ENCODE measurements at places on chromosomes 11 and 22.
A peak's percentile ranks its signal among the peaks of the same experiment; 100 is the strongest.

GRCh38 chr11:134060316-134060715 is 8.6 kb upstream of the JAM3 start:
- no peak for DNase-seq

GRCh38 chr11:126194121-126194543 is 17.3 kb downstream of the RPUSD4 start:
- DNase-seq, result no peak

GRCh38 chr11:134125507-134125906 is 56.6 kb downstream of the JAM3 start:
- no peak for DNase-seq

DNA sequence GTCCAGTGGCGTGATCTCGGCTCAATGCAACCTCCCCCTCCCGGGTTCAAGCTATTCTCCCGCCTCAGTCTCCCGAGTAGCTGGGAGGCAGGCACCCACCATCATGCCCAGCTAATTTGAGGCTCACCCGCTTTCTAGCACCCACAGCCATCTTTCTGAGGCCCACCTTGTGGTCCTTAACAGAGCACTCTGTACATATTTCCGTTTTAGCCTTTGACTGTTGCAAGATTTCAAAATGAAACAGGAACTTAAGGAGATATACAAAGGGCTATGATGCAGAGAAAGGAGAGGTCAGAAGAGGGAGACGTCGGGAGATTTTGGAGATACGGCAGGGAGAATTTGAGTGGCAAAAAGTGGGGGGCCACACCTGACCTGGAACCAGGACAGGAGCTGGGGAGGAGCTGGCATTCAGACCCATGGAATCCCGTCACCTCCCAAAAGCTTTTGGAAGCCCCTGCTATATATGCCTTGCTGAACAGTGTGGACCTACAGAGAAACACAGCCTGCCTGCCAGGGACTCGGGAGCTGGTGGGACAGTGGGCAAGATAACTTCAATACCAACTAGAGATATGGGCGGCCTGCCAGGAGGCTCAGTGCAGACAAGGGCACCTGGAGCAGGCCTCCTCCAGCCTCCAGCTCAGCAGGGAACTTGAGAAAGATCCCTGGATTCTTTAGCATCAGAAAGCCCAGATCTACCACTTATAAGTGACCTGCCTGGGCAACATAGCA is 8.0 kb upstream of the CLCF1 start:
- DNase-seq, result no peak

- no peak for DNase-seq
Measured at GRCh38 chr22:19844377-19845053, 10.2 kb downstream of the GNB1L start.

- DNase-seq, result no peak
Measured at GRCh38 chr22:18156878-18157713, 7.1 kb downstream of the USP18 start.

DNA sequence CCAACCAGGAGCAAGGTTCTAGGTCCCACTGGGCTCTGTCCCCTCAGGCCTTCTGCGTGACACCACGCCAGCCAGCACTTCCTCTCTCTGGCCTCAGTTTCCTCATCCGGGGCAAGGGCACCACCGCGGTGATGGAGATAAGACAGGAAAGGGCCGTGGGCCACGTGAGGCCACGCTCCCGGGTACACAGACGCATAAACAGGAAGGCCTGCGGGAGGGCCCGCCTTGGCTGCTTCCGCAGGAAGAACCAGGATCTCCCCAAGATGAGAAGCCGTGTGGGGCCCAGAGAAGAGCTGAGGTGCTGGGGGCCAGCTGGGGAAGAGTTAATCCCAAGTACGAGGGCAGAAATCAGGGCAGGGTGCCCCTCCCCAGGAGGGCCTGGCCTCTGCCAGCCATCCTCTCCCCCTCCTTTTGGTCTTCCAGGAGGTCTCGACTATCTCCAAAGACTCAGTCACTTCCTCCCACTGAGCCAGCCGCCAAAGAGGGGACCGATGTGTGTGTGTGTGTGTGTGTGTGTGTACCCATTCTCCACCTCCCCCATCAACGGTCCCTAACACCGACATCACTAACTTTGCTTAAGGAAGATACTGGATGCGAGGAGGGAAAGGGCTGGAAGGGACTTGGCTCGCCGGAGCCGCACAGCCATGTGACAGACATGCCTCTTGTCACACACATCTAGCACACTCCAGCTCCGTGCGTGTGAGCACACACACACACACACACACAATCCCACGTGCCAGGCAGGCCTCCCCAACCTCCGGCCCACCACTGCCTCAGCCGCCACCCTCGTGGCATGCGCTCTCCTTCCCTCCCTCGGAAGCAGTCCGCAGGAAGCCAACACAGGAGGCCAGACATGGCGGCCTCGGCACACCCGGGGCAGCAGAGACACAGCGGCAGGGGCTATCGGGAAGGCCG is 1.4 kb downstream of the MFNG start:
- peak; percentile 93 for DNase-seq

DNA sequence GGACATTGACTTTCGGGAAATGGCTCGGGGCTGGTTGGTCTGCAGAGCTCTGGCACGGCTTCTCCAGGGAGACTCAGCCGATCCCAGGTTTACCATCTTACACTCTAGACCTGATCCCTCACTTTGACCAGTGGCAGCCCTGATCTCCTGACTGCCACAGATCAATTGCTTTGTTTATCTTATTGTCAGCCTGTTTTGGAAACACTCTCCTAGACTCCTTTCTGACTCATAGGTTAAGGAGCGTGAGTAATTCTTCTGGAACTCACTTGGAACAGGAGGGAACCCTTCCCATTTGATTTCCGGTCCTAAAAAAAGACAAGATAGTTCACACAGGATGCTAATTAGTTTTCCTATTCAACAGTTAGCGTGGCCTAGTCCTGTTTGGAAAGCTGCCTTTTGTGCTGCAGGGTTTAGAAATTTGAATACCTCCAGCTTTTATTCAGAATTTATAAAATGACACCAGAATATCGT is 16.0 kb upstream of the BMAL1 start:
- DNase-seq, result no peak

DNA sequence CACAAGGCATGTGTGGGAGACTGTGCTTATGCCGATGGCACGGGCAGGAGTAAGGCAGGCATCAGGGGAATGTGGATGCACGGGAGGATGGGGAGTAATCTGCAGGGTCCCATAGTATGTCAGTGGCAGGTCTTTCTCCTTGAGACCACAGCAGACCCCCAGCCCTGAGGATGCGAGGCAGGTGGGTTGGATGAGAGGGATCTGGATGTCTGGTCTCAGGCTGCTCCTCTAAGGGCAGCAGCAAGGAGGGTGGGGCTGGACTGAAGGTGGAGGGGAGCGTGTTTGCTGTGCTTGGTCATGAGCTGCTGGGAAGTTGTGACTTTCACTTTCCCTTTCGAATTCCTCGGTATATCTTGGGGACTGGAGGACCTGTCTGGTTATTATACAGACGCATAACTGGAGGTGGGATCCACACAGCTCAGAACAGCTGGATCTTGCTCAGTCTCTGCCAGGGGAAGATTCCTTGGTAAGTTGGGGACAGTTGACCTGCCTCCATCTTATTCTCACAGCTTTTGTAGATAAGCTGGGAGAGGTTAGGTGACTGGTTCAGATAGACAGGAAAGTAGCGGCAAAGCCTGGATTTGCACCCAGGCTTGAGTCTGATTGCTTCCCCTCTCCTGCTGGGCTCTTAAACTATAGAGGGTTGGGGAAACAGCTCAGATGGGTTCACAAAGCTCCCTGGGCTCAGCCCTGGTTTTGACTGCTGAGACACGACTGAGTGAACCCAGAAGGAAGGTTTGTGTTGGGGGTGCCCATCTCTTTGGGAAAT is at the start of gene APOL1:
APOL1 (plus strand) TSS at position 380 of the 769 bp plus-strand sequence. CDS start 1,823 bp downstream, outside the sequence.
- peak; percentile 18 for DNase-seq

DNA sequence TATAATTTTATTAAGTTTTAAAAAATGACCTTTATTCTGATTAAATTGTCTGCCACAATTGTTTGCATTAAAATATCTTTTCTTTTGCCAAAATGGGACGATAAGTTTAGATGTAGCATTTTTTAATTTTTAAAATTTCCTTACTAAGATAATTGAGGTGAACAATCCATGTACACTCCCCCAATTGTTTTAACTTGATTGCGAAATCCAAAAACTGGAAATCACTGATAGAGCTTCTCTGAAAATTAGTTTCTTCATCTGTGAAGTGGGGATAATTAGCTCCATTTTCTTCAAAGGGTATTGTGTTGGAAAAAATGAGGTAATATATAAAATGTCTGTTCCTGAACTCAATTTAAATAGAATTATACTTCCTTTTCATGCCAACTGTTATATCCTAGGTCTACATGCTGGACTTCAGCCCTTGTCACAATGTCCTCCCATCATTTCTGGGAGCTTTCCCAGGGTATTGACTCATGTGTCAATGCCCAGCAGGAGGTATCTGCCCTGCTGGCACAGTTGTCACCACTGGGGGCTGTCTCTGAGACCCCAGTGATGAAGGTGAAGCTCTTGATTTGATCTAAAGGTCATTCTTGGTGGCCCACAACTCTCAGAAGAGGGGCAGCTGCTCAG is 28.7 kb upstream of the NAV2 start:
- no peak for DNase-seq
